ENCODE measurements at places on chromosomes 1 and 21.

GRCh38 chr1:180862305-180862704, 50.4 kb upstream of the KIAA1614 start:
- DNase-seq, result no peak

GRCh38 chr1:71357708-71358107, 276.9 kb upstream of the ZRANB2 start:
- no peak for DNase-seq

- no peak for DNase-seq
Measured at GRCh38 chr1:84876353-84876752, 16.7 kb downstream of the LPAR3 start.

- no peak for DNase-seq
Measured at GRCh38 chr1:83065952-83066727, 932.8 kb downstream of the TTLL7 start.

All from activated T-cell treated with anti-CD3 and anti-CD28 coated beads for 48 hours (primary cell).